ENCODE measurements at places on chromosomes 6 and 20.

DNA sequence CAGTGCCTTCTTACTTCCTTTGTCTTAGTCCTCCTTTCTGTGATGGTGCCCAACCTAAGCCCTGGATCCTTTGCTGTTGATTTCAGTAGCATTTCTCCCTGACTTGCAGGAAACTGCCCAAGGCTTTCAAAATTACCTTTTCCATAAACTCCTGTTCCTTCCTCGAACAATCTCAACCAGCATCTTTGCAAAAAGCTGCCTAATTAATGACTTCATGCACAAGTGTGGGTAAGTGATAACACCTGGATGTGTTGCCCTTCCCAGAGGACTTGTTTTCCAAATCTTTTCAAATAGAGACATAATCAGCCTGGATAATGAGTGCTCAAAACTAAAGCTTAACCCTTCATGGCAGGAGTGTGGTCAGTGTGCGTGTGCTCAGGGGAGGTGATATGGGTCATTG, 118.0 kb downstream of the PCSK2 start:
- no peak for DNase-seq

GRCh38 chr20:50426866-50427718, 83.1 kb upstream of the PTPN1 start:
- DNase-seq: no peak

DNA sequence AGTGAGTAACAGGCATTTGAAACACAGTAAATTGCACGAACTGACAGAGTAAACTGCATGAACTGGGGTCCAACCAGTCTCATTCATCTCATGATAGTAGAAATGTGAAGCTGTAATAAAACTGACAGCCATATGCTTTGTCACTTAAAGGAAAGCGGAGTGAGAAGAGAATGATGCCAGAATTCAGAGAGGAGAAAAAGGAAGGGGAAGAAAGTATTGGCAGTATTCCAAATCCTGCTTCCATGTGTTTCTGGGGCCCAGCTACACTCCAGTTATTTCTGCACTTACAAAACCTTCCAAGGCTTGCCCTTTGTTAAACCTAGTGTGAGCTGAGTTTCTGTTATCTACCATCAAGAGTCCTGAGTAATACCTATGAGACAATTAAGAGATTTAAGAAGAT, 17.2 kb downstream of the SNX14 start:
- no peak for DNase-seq

DNA sequence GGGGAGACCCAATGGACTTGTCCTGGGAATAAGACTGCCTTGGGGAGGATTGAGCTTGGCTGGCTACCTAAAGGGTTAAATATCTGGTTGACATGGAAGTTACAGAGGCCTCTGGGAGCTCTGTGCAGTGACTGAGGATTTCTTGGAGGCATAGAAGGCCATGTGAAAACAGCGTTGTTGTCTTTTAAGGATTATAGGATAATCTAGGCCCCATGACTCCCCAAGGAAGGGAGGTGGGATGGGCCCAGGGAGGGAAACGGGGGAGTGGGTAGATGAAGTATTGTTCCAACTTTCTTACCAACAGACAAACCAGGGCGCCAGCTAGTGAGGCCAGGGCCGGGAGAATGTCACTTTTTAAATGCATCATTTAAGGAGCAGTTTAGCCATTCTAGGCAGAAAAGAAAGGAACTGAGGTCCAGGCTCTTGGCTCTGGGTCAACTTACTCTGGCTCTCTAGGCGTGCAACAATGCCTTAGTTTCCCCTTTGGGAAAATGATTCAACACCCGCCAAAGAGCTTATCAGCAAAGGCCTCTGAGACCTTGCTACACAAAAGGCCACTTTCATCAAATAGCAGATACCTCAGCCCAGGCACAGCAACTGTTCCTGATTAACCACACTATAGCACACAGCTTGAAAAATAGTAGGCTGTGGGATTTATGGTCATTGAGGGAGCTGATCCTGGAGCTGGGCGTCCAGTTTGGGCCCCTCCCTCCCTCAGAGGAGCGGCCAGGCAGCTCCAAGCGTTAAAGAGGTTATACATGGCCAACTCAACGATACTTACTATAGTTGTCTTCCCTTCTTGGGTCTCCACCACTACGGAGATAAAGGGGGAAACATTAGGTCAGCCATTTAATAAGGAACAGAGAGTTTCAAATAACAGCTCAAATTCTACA, 7.0 kb downstream of the MRPS18A start:
- no peak for DNase-seq

DNA sequence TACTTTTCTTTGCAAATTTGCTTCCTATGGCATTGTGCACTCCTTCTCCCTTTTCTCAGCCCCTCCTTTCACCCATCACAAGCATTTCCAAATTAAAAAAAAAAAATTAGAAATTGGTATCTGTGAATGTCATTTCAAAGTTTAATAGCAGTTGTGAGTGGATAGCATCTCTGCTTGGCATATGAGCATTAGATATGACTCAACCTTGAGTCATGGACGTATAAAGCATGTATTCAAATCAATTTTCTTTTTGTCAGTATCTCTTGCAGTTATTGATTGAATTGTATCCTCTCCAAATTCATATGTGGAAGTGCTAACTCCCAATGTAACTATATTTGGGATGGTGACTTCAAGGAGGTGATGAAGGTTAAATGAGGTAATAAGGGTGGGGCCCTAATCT, 60.1 kb upstream of the MAP3K7 start:
- DNase-seq: no peak

- DNase-seq: peak; percentile 32
These were observed 16.5 kb downstream of the COL20A1 start for GRCh38 chr20:63309261-63310071.

- DNase-seq: no peak
These were observed 272.0 kb upstream of the SOX4 start for GRCh38 chr6:21321531-21321930.

GRCh38 chr6:125983246-125983945, 2.9 kb upstream of the TRMT11 start:
- peak; percentile 29 for DNase-seq

GRCh38 chr6:109301418-109301817, 80.8 kb downstream of the CD164 start:
- DNase-seq: no peak

- DNase-seq: peak; percentile 38
These were observed 18.7 kb downstream of the ADRM1 start for GRCh38 chr20:62321521-62321948.

- DNase-seq: no peak
These were observed 70.9 kb upstream of the EYA2 start for GRCh38 chr20:46823753-46824152.

DNA sequence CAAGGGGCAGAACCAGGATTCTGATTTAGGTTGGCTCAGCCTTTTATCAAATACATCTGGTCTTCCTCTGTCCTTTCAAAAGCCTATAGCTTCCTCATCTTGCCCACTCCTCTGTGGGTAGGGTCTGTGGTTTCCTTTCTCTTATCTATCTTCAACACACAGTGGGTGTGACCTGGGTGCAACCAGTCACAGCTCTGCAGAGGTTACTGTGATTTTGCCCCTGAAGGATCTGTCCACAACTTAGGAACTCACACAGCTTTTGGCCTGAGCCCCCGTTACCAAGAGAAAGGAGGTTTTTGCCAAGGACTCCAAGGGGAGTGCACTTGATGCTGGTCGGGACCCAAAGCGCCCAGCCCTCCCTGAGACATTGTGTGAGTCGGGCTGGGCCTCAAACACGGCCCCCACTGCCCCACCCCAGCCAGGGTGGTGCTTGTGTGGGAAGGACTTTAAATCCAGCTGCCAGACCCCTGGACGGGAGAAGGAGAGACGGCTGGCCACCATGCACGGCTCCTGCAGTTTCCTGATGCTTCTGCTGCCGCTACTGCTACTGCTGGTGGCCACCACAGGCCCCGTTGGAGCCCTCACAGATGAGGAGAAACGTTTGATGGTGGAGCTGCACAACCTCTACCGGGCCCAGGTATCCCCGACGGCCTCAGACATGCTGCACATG, at the start of gene PI16:
TSS of gene PI16 (plus strand) at position 477 of the 670 bp plus-strand sequence. CDS start at position 500, 23 bp downstream.
- DNase-seq: no peak

DNA sequence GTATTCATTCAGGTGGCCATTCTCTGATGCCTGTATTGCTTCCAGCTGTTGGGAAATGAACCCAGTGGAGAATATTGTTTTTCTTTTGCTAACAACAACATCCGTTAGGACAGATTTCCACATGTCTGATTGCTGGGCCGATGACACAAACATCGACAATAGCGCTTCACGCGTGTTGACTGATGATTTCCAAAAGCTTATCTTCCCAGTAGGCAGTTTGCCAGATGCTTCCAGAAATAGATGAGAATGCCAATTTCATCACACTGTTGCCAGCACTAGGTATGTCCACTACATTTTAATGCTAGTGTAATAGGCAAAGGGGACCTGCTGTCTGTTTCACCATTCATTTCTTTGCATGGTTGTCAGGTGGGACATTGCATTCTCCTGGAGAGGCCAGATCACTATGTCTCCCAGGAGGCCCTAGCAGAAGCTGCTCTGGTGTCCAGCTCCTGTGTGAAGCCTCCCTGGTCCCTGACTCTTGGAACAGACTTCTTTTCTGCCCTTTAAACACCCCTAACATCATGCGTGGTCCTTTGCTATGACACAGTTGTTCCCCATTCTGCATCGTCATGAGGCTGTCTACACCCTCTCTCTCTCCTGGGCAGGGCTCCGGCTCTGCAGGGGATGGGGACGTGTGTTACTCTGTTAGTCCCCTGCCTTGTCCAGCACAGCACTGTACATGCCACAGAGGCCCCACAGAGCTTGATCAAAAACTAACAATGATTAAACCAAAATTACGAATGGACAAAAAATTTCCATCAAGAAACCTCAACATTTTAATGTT, 181.6 kb downstream of the CDH26 start:
- no peak for DNase-seq

DNA sequence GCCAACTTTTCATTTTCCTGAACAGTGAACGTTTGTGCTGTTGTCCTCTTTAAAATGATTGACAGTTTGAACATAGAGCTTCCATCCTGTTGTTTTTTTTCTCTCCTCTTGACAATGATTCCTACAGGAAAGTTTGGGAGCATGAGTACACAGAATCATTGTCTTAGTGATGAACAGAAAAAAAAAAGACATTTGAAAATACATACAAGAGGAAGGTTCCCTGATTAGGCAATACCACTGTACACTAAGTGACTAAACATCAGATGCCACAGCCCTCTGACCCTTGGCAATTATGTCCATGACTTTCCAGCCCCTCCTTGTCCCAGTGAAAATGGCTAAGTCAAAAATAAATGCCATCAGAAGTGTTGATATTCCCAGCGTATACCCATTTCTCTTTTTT, 71.5 kb downstream of the RTN4IP1 start:
- no peak for DNase-seq

- no peak for DNase-seq
These were observed 1.5 kb upstream of the TNXB start for GRCh38 chr6:32110632-32111031.

- DNase-seq: no peak
These were observed 29.9 kb upstream of the PNRC1 start for GRCh38 chr6:89050697-89051096.

- DNase-seq: no peak
These were observed 37.6 kb upstream of the IRF4 start for GRCh38 chr6:353642-354614.

GRCh38 chr6:156689656-156690055, 87.5 kb upstream of the ARID1B start:
- DNase-seq: no peak

DNA sequence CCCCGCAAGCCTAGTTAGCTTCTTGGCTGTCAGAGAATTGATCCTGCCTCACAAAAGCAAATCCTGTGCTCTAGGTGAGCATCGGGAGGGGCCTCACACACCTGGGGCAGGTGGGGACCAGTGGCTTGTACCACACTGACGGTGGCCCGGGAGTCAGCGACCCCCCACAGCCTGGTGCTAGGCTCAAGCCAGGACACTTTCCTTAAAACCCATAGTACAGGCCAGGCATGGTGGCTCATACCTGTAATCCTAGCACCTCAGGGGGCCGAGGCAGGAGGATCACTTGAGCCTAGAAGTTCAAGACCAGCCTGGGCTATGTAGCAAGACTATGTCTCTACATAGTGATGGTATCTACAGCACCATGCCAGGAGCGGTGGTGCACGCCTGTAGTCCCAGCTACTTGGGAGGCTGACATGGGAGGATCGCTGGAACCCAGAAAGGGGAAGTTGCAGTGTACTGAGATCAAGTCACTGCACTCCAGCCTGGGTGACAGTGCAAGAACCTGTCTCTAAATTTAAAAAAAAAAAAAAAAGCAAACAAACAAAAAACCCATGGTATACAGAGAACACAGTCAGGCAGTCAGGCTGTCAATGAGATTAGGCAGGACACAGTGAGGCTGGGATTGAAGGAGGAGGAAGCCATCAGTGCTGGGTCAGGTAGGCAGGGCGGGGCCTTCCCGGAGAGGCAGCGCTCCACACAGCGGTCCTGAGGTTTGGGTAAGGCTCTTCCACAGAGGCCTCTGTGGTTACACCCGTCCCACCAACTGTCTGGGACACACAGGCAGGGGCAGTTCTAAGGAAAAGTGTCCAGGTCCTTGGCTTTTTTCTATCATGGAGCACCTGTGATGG, 41.3 kb downstream of the SYNJ2 start:
- DNase-seq: no peak

DNA sequence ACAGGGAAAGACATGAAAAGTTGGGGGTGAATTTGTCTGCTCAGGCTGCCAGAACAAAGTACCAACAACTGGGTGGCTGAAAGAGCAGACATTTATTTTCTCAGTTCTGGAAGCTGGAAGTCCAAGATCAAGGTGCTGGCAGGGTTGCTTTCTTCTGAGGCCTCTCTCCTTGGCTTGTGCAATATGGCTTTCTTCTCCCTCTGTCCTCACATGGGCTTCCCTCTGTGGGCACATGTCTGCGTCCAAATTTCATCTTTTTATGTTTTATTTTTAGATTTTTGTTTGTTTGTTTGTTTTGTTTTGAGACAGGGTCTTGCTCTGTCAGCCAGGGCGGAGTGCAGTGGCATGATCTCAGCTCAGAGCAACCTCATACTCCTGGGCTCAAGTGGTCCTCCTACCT, 6.2 kb upstream of the SYNJ2 start:
- no peak for DNase-seq

DNA sequence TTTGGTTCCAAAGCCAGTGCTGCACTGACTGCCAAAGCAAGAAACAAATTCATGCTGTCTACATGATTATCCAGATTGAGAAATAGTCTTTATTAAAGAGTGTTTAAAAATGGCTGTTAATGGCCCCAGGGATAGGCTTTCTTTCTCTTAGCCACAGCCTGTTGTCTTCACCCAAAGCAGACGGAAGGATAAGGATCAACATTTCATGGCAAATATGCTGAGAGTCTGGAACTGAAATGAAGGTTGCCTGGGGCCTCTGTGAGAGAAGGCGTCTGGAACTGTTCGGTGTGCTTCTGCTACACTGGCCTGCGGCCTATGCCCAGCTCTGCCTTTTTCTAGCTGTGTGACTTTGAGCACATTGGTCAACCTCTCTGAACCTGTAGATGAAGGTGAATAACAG, 373.0 kb upstream of the ZFP64 start:
- DNase-seq: no peak

DNA sequence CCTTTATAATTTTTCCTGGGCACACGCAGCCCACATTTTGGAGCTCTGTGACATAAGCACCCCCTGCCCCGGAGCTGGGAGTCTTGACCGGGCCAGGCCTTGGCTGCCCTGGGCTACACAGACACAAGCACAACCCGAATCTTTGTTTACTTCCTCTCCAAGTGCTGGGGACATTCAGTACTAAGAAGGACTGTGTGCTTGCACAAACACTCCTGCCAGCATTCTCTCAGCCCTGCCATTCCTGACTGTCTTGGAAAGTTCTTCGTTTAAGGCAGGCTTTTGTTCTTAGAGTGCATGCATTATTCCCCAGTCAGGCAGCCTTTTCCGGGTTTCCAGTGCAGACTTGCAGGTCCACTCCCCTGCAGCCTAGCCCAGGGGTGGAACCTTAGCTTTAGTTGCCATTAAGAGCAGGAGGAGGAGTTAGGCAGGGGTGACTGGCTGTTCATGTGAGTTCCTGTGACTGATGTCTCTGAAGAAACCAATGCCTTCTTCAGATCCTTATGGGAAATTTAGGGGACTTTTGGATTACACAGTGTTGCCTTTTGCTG, 28.6 kb downstream of the FOXO3 start:
- DNase-seq: peak; percentile 86

All from kidney tubule cell (primary cell).